Activated CD4-positive, alpha-beta T cell treated with anti-CD3 and anti-CD28 coated beads for 48 hours (primary cell): ENCODE measurements at places on chromosomes 2 and 18.

GRCh38 chr2:212282671-212283261 lies 255.8 kb downstream of the ERBB4 start:
- DNase-seq, result no peak

DNA sequence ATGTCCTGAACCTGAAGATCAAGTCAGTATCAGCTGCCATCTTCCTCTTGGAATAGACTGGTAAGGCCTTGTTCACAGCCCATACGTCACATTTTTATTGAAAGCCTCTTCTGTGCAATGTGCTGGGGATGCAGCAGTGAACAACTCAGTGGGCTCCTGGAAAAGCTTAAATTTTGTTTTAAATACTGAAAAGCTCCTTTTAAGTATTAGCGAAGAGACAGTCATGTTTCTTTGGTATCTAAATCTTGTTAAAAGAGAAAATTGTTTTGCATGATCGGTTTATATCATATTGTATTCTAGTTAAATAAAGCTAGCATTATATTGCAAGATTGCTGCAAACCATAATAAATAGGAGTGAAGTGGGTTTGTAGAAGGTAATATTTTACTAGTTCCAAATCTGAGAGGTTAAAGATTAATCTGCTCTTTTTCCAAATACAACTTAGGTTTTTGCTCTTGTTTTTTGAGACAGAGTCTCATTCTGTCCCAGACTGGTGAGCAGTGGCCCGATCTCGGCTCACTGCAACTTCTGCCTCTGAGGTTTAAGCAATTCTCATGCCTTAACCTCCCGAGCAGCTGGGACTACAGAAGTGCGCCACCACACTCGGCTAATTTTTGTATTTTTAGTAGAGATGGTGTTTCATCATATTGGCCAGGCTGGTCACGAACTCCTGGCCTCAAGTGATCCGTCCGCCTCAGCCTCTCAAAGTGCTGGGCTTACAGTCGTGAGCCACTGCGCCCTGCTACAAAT lies 1.6 kb upstream of the RMDN2 start:
- no peak for DNase-seq

GRCh38 chr2:86603905-86604304 lies 19.8 kb downstream of the RNF103 start:
- no peak for DNase-seq

- no peak for DNase-seq
Measured at GRCh38 chr2:231244382-231245248, 46.2 kb downstream of the ARMC9 start.

DNA sequence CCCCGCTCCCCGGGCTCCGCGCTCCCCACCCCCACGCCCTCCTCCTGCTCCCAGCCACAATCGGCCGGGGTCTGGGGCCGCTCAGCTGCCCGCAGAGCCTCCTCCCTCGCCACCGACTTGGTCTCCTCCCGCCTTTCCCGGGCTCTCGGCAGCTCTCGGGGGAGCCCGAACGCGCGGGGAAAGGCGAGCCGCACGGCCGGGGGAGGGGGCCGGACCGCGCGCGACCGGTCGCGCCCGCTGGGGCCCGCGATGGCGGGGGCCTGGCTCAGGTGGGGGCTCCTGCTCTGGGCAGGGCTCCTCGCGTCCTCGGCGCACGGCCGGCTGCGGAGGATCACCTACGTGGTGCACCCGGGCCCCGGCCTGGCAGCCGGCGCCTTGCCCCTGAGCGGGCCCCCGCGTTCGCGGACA lies 327 bp downstream of the LTBP1 start:
- DNase-seq, result peak; percentile 6

DNA sequence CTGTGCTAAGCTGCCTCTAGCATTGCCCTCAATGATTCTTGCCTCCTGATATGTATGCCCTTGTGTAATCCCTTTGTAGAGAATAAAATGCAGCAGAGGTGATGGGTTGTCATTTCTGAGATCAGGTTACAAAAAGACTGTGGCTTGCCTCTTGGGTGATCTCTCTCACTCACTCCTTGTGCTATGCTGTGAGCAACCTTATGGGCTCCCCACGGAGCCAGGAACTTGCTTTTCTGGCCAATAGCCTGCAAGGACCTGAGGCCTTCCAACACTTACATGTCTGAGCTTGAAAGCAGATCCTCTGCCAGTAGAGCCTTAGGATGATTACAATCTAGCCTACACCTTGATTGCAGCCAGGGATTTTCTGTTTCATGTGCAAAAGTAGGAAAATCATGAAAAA lies 123.1 kb upstream of the XIRP2 start:
- DNase-seq, result no peak

DNA sequence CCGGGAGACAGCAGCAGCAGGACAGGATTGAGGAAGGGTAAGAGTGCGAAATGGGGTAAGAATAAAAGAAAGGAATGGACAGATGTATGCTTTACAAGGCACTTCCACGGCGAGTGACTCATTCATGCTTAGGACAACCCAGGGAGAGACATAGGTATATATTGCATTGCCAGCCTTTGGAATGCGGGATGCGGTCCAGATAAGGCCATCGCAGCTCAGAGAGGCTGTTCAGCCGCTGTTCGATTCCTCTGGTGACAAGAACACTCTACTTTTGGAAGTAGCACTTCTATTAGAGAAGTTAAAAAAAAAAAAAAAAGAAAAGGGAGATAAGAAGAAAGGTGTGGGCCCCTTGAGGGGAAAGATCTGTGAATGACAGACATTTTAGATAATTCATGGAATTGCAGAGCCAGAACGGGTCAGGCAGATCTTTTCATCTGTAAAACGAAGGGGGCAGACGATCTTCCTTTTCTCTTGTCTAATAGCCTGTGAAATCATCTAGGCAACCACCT lies 819 bp upstream of the NCOA1 start:
- peak; percentile 21 for DNase-seq

DNA sequence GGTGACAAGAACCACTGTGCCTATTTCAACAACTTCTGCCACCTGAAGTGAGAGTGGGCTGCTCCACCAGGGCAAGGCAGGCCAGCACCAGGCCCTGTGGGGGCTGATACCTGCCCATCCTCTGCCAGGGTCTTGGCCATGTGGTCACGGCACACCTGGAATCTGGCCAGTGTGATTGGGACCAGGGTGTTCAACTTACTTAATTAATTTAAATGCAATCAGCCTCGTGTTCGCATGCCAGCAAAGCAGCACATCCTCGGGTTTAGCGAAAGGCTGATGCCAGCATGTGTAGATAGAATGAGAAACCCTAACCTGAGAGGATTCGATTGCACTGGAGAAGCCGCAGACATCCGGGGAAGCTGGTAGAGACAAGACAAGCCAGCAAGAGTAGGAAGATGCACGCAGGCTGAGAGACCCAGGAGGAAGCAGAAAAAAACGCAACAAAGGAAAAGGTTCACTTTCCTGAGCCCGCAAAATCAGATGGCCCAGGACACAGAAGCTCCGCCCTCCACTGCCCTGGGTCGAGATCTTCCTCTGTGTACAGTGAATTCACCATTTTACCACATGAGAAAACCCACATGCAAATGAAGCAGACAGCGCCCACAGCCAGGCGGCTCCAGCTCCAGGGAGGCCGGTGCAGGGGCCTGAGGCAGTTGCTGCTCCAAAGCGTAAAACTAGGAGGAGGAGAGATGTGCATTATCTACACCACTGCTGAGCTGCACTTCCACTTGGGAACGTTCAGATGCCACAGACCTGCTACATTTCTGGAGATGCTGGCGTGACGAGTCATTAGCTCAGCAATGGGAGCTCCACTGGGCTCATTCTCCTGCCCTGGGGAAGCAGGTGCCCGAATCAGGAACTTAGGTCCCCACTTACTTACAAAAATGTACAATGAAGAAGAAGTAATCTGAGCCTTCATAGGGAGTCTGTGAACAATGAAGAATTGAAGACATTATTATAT lies 92.1 kb downstream of the TMEM18 start:
- DNase-seq, result peak; percentile 54

DNA sequence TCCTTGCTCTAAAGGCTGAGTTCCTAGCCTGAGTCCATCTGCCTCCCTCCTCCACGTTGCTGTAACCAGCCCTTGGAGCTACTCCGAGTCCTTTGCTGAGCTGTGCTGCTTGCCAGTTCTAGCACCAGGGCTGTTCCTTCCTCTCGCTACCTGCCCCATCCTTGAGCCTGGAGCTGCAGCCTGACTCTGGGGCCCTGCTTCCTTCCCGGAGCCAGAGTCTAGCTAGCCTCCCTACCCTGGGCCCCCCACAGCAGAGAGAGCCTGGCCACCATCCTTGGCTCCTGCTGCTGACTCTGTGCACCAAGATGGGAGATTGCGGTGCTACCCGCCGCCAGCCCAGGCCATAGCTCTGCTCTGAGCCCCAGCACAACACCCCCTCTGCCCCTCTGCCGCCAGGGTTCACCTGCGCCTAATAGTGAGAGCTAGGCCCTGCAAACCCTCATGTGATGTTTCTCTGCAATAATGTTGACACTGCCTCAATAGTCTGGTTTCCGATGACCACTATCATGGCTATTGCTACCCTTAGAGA lies 135.9 kb upstream of the ASB18 start:
- DNase-seq, result no peak

DNA sequence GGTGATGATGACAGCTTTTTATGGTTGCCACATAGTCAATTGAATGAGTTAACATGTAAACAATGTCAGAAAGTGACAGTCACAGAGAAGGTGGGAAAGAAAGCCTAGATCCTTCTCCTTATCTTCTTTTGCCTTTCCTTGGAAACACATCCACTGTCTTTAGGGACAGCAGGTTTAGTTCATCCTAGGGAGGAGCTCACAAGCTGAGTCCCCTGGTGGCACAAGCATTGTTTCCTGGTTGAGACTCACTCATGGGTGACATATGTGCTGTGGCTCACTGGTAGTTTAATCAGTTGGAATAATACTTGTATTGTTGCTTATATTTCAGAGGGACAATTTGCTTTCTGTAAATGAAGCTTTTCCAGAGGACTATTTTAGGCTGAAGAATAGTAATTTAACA lies 598.5 kb downstream of the CNTNAP5 start:
- no peak for DNase-seq
